RCC 7860 (cell line): ENCODE measurements at places on chromosomes 2 and 18.

DNA sequence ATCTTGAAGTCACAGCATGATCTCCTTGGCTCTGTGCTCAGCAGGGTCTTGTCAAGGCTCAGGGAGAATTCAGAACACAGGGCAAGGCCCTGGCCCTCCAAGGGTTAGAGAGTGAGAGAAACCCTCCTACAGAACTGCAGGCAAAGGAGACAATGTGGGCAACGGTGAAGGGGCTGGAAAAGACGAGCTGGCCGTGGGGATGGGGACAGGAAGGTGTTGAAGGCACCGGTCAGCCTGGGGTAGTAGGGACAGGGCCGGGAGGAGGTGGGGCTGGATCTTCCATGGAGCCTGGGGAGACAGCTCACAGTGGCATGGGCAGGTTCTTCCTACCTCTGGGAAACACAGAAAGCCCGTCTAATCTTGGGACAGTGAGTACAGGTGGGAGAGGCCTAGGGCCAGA is 92.2 kb upstream of the MCFD2 start:
- DNase-seq: no peak

- DNase-seq: no peak
These were observed 16.4 kb downstream of the ESPNL start for GRCh38 chr2:238116298-238117198.

DNA sequence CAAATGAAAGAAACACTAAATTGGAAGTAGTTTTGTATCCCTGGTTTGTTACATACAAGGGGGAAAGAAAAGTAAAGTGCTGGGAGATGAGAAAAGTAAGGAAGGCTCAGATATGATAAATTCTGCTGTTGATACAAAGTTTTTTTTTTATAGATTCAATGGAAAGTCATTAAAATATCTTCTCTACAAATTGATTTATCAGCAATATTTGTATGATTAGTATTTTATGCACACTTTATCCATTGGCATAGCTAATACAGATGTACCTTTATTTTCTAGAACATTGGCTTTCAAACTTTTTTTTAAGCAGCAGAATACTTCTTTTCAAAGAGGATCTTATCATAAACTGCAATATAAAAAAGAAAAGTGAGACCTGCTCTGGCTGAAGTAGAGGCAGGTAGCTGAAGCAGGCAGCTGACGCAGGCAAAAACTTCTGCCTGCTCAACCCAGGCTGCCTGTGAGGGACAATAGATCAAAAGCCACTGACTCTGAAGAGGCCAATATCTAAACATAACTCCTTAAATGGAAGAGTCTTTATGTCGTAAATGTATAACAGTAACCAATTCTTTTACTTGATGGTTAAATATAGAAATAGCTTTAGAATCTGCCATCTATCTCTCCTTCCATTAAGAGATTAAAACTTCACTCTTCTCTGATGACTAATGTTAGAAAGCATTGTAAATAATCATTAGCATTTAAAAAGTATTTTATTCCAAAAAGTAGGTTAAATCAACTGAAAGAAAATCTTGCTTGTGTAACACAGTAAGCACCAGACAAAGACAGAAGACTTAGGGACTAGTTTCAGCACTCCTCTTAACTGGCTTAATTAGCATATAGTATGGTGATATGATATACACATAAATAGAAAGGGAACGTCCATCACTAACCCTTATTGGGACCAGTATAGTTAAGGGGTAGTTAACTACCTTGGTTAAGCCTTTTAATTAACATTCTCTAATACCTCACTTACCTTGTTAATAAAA is 174.2 kb downstream of the SLC39A10 start:
- no peak for DNase-seq

DNA sequence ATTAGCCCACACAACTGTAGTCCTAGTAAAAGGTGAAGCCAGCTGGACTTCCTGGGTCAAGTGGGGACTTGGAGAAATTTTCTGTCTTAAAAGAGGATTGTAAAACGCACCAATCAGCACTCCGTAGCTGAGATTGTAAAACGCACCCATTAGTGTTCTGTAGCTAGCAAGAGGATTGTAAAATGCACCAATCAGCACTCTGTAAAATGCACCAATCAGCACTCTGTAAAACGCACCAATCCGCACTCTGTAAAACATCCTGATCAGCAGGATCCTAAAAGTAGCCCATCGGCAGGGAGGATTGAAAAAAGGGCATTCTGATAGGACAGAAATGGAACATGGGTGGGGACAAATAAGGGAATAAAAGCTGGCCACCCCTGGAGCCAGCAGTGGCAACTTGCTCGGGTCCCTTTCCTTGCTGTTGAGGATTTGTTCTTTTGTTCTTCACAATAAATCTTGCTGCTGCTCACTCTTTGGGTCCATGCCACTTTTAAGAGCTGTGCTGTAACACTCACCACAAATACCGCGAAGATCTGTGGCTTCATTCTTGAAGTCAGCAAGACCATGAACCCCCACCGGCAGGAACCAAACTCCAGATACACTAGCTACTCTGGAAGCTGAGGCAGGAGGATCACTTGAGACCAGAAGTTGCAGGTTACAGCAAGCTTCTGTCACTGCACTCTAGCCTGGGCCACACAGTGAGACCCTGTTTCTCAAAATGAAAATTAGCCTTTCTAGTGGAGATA is 102.6 kb downstream of the HS6ST1 start:
- DNase-seq: no peak

DNA sequence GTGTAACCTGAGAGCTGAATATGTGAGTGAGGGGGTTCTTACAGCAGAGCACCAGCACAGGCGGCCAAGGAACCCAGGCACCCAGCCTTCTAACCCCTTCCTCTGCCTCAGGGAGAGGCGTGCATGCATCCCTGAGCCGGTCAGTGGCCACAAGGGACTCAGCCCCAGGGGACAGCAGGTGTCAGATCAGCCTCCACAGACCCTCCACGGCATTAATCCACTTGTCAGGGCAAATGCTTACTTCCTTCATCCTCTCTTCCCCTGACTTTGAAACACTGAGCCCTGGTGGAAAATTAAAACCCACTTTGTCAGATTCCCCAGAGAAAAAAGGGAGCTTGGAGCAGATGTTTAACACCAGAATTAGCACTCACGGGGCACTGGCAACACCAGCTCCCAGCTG is 60.5 kb upstream of the SMAD2 start:
- no peak for DNase-seq

DNA sequence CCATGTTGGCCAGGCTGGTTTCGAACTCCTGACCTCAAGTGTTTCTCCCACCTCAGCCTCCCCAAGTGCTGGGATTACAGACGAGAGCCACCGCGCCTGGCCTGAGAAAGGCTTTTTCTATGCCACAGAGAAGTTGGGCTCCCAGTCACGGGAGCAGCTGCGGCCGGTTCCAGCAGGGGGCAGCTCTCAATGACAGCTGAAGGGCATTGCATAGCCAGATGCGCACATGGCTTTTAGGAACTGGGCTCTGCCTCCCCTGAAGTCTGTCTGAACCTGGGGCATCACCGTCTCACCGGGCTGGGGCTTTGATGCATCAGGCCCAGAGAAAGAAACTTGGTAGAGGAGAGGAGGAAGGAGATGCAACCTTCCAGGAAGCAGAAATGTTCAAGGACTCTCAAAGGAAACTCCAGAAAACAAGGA is 84.2 kb upstream of the LAPTM4A start:
- DNase-seq: peak; percentile 41

GRCh38 chr2:220466251-220466691 is 838.8 kb downstream of the SLC4A3 start:
- DNase-seq: no peak

DNA sequence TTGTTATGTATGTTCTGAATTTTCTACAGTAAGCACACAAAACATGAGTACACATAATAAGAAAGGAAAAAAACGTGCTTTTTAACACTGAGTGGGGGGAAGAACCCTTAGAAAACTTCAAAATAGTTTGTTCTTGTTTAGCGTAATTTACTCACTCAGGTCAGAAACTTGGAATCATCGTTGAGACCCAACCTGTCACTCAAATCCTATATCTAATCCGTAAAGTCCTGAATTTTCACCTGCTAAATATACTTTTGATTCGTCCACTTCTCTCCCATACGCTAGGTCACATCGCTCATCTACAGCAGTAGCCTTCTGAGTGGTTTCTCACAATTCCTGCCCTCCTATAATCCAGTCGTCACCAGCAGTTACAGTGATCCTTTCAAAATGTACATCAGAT is 767 bp downstream of the TPRKB start:
- no peak for DNase-seq

- peak; percentile 35 for DNase-seq
These were observed 26.9 kb downstream of the GCG start for GRCh38 chr2:162125138-162125537.

DNA sequence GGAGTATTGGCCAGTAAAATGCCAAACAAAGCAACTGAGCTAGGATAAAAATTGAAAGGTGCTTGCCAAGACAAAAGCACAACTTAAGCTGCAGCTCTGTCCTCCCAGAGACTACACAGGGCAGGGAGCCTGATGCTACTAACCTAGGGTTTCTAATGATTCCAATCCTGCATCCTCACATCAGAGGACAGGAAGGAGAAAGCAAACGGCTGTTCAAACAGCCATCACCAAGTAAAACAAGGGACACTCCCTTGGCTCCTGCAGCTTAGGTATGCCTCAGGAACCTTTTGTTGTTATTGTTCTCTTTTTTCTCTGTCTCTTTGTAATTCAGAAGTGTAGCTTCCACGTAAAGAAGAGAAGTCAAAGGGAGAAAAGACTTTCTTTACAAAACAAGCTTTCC is 99.5 kb downstream of the TCF4 start:
- no peak for DNase-seq

GRCh38 chr2:76154981-76155380 is 444.3 kb upstream of the GCFC2 start:
- no peak for DNase-seq

- no peak for DNase-seq
These were observed 21.6 kb downstream of the CPSF3 start for GRCh38 chr2:9445089-9445488.

DNA sequence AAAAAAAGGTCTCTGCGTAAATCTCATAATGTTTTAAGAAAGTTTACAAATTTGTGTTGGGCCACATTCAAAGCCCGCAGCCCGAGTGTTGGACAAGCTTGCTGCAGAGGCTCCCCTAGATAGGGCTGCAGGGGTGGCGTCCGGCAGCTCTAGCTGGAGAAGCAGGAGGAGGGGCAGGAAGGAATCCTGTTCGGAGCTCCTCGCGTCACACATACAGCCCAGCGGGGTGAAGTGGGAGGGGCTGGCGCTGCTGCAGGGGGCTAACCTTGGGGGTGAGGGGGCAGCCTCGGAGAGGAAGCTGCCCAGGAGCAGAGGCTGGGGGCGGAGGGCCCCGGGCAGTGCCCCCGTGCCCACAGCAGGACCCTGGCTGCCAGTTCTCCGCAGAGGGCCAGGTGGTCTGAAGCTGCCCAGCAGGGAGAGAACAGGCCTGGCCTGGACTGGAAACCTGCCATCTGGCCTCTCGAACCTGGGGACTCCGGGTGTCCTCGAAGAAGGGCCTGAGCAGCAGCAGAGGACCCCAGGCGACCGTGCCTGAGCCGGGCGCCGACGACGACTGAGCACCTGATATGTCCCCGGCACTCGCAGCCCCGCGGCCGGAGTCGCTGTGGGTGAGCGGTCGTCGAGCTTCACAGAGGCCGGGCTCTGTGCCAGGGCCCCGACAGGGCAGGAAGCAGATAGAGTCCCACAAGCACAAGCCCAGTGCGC is 2.6 kb upstream of the GPR35 start:
- DNase-seq: no peak

DNA sequence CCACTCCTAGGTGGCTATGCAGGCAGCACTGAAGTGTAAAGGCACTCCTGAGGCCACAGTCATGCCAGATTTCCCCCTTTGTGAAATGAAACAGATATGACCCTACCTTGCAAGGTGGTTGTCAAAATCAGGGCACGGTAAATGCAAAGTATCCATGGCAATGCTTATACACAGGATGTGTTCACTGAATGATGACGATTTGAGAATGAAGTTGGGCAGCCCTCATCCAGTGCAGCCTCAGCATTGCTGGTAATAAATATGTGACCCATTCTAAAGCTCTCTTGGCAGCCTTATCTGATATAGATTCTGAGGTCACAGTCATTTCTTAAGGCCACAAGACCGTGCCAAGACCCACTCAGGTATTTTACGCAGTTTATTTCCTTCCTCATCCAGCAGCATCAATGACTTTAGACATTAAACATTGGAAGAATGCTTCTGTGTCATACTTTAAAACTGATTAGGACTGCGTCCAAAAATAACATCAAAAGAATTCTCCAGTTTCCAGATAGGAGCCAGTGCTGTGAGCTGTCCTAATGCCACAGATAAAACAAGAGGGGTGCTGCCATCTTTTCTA is 125.5 kb upstream of the SERTAD2 start:
- peak; percentile 100 for DNase-seq

DNA sequence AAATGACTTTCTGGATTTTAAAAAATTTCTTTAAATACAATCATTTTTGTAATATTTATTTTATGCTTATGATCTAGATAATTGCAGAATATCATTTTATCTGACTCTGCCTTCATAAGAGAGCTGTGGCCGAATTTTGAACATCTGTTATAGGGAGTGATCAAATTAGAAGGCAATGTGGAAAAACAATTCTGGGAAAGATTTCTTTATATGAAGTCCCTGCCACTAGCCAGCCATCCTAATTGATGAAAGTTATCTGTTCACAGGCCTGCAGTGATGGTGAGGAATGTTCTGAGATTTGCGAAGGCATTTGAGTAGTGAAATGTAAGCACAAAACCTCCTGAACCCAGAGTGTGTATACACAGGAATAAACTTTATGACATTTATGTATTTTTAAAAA is 79.5 kb downstream of the ITGA4 start:
- DNase-seq: no peak

DNA sequence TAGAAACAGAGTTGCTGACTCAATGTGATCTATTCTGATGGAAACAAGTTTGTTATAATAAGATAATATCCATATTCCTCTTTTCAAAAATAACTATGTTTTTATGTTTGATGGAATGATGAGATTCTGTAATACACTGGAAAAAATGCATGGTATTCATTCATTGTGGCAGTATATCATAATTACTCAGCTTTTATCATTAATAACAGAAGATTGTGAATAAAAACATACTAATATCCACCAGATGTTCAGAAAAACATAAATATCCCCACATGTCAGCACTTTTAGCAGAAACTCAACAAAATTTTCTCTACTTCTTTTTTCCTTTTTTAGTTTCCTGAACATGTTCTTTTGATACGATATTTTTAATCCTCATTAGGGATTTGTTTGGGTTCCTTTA is 130.9 kb upstream of the CAVIN2 start:
- DNase-seq: no peak
